ENCODE measurements at places on chromosomes 13 and 19.

DNA sequence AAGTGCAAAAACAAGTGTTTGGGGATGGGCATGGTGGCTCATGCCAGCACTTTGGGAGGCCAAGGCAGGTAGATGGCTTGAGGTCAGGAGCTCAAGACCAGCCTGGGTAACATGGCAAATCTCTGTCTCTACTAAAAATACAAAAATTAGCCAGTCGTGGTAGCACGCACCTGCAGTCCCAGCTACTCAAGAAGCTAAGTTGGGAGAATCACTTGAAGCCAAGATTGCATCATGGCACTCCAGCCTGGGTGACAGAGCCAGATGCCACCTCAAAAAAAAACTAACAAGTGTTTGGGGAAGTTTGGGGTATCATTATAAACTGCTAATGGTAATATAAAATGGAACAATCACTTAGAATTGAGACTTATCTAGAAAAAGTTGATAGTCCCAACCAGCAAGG lies 24.6 kb downstream of the XPO4 start:
- DNase-seq: peak; percentile 22

GRCh38 chr19:49059053-49059452 lies 1.5 kb upstream of the CGB7 start:
- no peak for DNase-seq

- no peak for DNase-seq
Observed at GRCh38 chr19:45141203-45141900, 19.4 kb downstream of the NKPD1 start.

GRCh38 chr13:43316946-43317353 lies 293.6 kb downstream of the DNAJC15 start:
- peak; percentile 58 for DNase-seq

- no peak for DNase-seq
Observed at GRCh38 chr19:36152352-36153091, at the start of gene COX7A1. TSS of gene COX7A1 (minus strand) at chr19:36152447. CDS start at chr19:36152407, 40 bp downstream.

GRCh38 chr19:18306888-18307260 lies 16.0 kb downstream of the LSM4 start:
- DNase-seq: no peak

All from suppressor macrophage treated with lipopolysaccharide for 1 hour (primary cell).